KBM-7 (cell line): ENCODE measurements at places on chromosomes 12 and 14.
A peak's percentile ranks its signal among the peaks of the same experiment; 100 is the strongest.

GRCh38 chr14:61730756-61731373, 31.4 kb upstream of the SNAPC1 start:
- DNase-seq = peak; percentile 27

DNA sequence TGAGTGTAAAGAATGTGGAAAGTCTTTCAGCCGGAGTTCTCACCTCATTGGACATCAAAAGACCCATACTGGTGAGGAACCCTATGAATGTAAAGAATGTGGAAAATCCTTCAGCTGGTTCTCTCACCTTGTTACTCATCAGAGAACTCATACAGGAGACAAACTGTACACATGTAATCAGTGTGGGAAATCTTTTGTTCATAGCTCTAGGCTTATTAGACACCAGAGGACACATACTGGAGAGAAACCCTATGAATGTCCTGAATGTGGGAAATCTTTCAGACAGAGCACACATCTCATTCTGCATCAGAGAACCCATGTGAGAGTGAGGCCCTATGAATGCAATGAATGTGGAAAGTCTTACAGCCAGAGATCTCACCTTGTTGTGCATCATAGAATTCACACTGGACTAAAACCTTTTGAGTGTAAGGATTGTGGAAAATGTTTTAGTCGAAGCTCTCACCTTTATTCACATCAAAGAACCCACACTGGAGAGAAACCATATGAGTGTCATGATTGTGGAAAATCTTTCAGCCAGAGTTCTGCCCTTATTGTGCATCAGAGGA, 25.1 kb upstream of the ZNF268 start:
- no peak for DNase-seq

DNA sequence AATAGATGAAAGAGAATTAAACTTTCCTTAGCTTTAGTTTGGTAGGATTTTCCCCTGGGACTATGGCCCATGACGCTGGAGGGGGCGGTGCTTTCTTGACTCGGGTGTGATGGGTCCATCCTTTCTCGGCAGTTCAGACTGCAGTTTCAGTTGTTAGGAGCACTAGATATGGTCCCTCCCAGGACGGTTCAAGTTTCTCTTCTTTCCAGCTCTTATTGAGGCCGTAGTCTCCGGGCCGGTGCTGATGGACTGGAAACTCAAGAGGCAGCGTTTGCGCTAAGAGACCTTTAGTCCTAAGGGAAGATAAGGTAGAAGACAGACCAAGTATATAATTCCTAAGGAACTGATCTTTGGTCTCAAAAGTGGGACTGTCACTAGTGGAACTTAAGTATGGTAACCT, 111.2 kb downstream of the RIN3 start:
- DNase-seq = no peak

DNA sequence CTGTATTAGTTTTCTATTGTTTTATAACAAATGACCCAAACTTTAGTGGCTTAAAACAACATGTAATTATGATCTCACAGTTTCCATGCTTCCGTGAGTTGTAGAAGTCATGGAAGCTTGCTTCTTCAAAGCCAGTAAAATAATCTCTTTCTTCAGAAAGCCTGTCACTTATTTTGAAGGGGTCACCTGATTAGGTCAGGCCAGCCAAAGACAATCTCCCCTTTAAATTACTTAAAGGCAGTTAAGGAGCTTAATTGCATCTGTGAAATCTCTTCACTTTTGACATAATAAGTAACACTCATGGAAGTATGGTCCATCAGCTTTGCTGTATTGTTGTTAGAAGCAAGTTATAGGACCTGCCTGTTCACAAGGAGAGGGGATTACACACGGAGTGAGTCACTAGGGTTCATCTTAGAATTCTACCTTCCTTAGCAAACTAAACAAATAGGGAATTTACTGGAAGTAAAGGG, 89.8 kb downstream of the FAR2 start:
- no peak for DNase-seq

DNA sequence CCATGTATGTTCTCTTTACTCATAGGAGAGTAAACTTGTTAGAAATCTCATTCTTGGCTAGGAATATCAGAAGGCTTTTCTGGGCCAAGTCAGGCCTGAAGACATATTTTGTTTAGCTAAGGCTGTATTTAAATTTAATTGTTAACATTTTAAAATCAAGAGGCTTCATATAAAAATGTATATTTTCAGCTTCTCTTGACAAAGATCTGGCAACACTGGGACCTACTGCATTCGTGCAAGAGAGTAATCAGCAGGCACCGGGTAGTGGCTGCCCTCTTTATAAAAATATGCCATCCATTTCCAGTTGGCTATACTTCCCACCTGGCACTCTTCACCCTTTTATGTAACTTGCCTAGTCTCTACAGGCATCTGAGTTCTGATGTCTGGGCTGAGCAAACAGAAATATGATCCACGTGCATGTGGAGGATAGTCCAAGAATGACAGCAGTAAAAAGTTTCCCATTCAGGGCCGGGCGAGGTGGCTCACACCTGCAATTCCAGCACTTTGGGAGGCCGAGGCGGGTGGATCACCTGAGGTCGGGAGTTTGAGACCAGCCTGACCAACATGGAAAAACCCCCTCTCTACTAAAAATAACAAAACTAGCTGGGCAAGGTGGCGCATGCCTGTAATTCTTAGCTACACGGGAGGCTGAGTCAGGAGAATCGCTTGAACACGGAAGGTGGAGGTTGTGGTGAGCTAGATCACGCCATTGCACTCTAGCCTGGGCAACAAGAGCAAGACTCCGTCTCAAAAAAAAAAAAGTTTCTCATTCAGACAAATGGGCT, 2.0 kb upstream of the SOS2 start:
- no peak for DNase-seq

- DNase-seq = no peak
Observed at GRCh38 chr12:115355301-115355700, 671.3 kb upstream of the TBX3 start.

- DNase-seq = peak; percentile 82
Observed at GRCh38 chr12:26434299-26435068, 239.1 kb downstream of the SSPN start.

- no peak for DNase-seq
Observed at GRCh38 chr12:1698720-1699119, 7.8 kb downstream of the ADIPOR2 start.

GRCh38 chr14:23665302-23666016, 29.3 kb downstream of the DHRS2 start:
- no peak for DNase-seq

- DNase-seq = no peak
Observed at GRCh38 chr12:11739980-11740577, 90.6 kb downstream of the ETV6 start.

DNA sequence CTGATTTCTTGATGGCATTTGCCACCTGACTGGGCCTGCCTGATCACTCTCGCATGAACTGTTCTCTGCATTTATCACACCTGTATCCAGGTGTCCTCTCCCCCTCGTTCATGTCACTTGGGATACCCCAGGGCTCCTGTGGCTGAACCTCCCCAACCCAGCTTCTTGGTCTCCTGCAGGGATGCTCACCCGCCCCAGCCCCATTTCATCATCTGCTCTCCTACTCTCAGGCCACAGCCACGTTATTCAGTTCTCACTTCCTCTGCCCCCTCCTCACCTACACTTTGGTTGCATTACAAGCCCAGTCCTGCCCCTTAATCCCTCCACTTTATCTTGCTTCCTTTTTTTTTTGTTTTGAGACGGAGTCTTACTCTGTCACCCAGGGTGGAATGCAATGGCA, 35.5 kb downstream of the TMBIM6 start:
- DNase-seq = peak; percentile 40

DNA sequence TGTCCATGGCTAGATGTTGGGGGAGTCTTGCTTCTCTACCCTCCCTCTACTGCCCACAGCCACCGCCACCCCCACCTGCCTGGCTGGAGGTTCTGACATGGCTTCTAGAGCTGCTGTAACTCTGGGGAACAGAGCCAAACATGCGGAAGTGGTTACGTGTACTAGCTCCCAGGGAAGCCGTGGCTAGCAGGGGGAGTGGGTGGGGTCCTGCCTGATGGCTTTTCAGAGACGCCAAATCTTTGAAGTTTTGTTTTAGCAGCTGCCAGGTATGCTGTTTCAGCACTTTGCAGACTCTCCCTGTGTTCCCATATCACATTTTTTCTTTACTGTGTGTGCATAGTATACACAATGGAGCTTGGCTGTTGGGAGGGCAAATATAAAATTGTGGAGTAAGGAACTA, 150.3 kb downstream of the TGFB3 start:
- DNase-seq = peak; percentile 78
